Renal cortex interstitium (tissue), 15 donors: ENCODE measurements at places on chromosomes 16 and 17.

- peak; percentile 56 for DNase-seq
Measured at GRCh38 chr17:11644265-11645212, 46.3 kb downstream of the DNAH9 start.

DNA sequence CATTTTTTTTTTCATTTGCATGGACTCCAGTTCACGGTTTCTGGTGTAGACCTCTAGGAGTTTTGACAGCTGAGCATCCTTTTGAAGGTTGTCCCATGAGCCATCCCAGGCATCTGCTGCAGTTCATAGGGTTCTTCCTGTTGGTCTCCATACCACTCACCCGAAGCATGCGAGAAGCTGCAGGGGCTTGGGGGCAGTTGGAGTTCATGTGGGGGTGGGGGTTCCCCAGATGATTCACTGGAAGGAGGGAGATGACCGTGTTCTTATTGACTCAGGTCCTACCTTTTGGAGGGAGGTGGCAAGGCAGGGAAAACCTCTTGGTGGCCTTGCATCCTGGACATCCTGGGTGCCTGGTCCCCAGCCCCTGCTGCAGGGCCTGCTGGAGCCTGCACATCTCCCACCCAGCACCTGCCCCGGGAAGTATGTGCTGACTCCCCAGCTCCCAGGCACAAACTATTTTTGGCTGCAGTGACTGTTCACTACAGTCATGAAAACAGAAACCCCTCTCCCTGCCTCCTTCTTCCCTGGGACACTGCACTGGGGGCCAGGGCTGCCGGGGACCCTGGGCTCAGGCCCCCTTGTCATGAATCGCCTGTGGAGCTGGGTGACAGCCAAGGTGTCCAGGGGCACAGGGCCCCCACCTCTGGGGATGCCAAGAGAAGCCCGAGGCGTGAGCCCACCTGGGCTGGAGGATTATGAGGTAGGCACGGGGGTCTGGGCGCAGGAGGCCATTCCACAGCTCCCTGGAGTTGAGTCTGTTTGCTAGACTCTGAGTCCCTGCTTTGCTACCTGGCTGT, 64.9 kb upstream of the LGALS9 start:
- DNase-seq, result no peak

DNA sequence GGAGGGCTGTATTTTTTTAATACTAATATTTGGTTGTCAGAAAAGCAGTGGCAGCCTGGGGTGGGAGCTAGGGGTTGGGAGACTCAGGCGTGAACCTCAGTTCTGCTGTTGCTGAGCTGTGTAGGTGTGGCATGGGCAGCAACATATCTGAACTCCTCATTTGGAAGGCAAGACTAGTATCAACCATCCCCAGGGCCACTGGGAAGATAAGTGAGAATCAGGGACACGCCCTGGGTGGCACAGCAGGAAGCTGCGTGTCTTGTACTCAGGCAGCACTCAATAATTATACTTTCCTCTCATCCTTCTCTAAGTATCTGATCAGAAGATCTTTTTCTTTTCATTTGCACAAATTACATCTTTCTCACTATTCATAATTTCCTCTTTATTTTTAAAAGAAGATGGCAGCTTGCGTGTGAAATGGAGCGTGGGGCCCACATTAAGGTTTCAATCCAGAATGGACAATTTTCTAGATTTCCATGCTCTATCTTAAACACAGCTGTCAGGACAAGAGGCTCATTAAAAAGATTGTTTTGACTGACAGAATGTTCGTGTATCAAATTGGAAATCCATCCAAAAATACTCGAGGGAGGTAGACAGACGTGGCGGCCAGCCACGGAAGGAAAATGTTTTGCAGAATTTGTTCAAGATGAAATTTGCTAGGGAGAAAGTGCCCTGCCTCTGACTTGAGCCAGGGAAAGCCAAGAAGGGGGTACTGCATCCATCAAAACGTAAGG, 121.1 kb downstream of the CPPED1 start:
- no peak for DNase-seq

DNA sequence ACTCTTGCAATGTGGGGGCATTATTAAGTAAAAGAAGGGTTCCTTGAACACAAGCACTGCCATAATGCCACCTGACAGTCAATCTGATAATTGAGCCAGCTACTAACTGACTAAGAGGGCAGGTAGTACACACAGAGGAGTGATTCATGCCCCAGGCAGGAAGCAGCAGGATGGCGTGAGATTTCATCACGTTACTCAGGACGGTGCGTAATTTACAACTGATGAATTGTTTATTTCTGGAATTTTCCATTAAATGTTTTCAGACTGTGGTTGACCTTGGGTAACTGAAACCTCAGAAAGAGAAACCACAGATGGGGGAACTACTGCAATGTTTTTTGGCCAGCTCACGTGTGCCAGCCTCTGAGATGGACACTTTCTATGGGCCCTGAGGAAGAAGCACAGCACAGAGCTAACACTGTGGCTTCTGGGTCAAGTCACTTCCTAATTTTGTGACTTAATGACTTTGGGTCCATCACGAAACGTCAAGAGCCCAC, 46.7 kb downstream of the C17orf67 start:
- DNase-seq, result no peak

GRCh38 chr17:6352016-6352415, 82.9 kb downstream of the AIPL1 start:
- no peak for DNase-seq

GRCh38 chr16:24854607-24855171, 8.9 kb downstream of the SLC5A11 start:
- DNase-seq, result no peak

DNA sequence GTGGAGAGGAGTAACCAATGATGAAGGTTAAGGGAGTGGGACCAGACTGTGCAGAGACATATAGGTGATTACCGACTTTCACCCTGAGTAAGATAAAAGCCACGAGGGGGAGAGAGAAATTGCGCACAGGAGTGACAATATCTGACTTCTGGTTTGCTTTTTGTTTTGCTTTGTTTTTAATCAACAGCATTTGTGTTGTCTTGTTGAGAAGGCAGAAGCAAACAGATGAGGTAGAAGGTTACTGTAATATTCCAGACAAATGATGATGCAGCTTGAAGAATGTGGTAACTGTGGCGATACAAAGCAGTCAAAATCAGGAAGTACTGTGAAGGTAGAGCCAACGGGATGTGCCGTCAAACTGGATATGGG, 7.5 kb downstream of the PELP1 start:
- no peak for DNase-seq

- DNase-seq, result no peak
Measured at GRCh38 chr17:36671144-36671543, 69.8 kb downstream of the MRM1 start.

DNA sequence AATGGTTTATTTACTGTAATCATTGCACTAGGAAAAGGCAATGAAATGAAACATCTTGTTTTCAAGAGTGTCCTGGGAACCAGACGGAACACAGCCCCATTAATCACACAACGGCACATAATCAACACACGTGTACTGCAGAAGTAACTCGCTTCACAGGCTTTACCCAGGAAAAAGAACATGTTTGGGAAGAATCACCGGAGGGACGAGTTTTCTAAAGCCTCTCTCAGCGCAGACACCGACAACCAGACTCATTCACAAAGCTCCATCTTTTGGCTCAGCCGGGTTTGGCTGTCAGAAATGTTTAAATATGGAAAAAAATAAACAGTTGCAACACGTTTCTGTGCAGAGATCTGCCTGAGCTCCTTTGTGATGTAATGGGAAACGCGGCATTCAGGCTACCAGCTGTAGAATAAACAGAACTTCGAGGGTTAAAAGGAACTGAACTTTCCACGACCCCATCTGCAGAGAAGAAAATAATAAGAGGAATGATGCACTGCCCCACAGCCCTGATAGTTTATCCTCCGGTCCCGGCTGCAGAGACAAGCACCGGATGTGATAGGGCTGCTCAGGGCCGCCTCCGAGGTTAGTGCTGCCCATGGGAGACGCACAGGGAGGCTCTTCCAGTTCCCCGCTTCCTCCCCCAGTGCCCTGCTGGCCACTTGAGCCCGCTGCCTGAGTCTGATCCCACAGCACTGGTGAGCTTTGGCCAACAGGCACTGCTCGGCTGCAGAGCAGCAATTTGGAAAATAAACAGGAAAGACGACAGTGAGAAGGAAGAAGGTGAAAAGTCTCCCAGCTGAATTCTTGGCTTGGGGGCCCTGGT, 119.8 kb downstream of the HIC1 start:
- no peak for DNase-seq
